Hepatocyte (in vitro differentiated cells): ENCODE measurements at places on chromosomes 16 and 17. TPM values are rescaled to one million over a fixed set of nuclear protein-coding genes. Genes with fewer than 3 reads are reported as not detected.

Gene CHRNE
- 0.60 and 1.0 TPM in 2 replicates for total RNA-seq

Gene DBNDD1
- 5.5 and 8.5 TPM in 2 replicates for total RNA-seq

Gene CCDC200
- not detected in 2 replicates for total RNA-seq

Gene LHX1
- total RNA-seq: not detected in 2 replicates

Gene TBC1D3G
- total RNA-seq: not detected in 2 replicates

Gene SLFN14
- total RNA-seq: not detected in 2 replicates
